ENCODE measurements at places on chromosomes 5 and 9. TPM values are rescaled to one million over a fixed set of nuclear protein-coding genes. Genes with fewer than 3 reads are reported as not detected.

- no peak for DNase-seq
Observed at GRCh38 chr5:746258-746761, 38.2 kb downstream of the ZDHHC11B start.

DNA sequence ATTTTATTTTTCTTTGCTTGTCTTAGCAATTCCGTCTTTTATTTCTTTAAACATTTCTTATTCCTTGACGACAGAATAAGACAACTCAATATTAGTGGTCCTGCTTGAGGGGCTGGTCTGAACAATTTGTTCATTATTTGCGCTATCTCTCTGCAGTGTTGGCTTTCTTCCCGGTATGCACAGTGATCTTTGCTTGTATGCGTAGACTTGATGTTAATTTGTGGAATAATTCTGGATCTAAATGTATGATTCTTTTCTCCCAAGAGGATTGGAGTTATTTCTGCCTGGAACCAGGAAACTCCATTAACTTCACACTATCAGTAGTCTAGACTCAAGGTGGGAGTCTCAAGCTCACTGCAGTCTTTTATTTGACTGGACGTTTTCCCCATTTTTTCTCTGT lies 80.4 kb downstream of the KDM4C start:
- DNase-seq, result no peak

Gene KIF4B
- not detected for total RNA-seq

Gene ZNF300
- total RNA-seq, result 6.3 TPM

DNA sequence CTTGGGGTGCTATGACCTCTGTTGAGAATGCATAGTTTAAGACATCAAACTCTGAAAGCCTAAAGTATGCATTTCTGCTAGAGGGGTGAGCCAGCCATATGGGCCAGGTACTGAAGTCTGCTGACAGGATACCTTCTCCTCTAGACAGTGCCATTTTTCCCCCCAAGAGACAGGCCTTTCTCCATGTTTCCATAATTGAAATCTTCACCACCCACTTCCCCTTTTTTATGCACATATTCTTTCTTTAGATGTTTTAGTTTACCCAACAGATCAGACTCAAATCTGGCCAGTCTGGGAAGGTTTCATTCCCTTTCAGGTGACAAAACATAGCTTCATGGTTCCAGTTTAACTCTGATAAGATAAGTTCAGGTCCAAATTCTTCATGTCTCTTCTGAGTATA lies 212.8 kb downstream of the ADCY2 start:
- no peak for DNase-seq

DNA sequence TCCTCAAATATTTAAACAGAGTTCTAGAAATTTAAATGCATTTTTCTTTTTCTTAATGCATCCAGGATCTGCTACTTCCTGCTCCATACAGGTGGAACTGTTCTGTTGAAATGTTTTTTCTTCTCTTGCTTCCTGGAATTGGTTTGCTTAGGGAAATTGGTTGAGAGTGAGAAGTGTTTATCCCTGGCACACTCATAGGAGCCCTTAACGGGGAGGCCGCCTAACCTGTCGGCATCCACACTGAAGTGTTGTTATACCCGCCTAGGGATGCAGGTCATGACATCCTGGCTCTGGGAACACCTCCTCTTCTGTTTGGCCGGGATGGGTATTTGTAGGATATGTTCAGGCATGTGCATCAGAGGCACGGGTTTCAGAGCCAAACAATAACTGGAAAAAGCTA lies 239.7 kb downstream of the GADD45G start:
- no peak for DNase-seq

- DNase-seq, result no peak
Observed at GRCh38 chr5:77957931-77958521, 181.9 kb upstream of the TBCA start.

Gene DROSHA
- total RNA-seq, result 32.8 TPM

- no peak for DNase-seq
Observed at GRCh38 chr9:93254061-93254481, 70.1 kb downstream of the WNK2 start.

All from epithelial cell of proximal tubule (primary cell).